Activated T-helper 17 cell treated with anti-CD3 and anti-CD28 coated beads, Interleukin-2, amount 50 U/mL, for 72 hours (primary cell): ENCODE measurements at places on chromosomes 13 and 19.
A peak's percentile ranks its signal among the peaks of the same experiment; 100 is the strongest.

DNA sequence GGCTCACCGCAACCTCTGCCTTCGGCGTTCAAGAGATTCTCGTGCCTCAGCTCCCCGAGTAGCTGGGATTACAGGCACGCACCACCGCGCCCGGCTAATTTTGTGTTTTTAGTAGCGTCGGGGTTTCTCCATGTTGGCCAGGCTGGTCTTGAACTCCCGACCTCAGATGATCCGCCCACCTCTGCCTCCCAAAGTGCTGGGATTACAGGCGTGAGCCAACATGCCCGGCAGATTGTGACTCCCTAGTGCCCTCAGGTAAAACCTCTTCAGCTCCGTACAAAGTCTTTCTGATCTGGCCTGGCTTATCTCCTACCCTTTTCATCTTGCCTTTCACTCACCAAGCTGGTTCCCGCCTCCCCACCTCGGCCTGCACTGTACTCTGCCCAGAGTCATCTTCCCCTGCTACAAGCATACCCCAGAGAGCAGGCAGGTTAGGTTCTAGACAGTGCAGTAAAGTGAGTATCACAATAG lies 15.0 kb downstream of the BICRA start:
- ATAC-seq: no peak

- no peak for ATAC-seq
These were observed 27.5 kb downstream of the ZNF266 start for GRCh38 chr19:9407827-9408226.

DNA sequence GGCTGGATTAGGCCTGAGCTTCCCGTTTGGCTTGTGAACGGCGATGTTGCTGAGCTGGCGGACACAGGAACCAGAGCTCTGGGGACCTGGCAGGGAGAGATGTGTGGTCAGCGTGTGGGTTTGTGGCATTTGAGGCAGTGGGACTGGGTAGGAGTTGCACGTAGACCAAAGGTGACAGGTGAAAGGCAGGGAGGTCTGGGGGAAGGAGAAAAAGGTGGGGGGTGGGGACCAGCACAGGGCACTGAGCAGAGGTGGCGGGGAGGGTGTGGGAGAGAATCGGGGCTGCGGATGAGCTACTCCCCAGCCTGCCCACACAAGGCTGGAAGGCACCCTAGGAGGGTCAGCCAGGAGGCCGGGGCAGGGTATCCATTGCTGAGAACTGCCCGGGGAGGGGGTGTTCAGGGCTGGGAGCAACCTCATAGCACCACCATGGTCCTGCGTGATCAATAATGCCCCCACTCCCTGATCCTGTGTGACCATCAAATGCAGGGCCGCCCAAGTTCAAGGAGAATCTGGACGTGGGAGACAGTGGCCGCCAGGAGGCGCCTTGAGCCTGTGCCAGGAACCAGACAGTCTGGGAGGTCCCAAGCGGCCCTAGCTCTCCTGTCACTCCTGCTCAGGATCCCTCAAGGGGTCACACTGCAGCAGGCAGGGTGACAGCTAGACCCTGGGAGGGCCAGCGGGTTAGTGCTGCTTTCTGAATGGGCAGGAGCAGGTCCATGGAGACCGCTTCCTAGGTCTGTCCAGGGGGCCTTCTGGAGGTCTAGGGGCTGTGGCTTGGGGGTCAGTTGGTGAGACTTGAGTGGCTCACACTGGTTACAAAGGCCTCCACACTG lies 12.8 kb upstream of the SELENOW start:
- ATAC-seq: peak; percentile 65

GRCh38 chr19:8641908-8642547 lies 11.6 kb downstream of the NFILZ start:
- peak; percentile 57 for ATAC-seq

- no peak for ATAC-seq
These were observed 45.7 kb upstream of the TDRD3 start for GRCh38 chr13:60351326-60351725.

- no peak for ATAC-seq
These were observed 653.8 kb downstream of the PCDH9 start for GRCh38 chr13:66576381-66576780.

DNA sequence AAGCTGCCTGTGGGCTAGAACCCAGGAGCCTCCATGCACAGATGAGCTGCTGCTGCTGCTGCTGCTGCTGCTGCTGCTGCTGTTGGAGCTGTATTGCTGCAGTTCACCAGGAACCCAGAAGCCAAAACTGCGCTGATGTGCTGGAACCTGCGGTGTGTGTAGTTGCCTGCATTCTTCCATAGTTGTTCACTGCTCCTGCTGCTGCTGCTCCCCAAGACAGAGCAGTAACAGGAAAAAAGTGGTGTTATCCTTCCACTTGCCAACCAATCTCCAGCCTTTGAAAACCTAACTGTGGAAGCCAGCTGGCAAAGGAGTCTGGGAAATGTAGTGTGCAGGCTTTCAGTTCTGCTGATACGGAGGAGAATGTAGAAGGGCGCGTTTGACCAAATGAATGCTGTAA lies 37.9 kb downstream of the ARHGAP35 start:
- no peak for ATAC-seq

DNA sequence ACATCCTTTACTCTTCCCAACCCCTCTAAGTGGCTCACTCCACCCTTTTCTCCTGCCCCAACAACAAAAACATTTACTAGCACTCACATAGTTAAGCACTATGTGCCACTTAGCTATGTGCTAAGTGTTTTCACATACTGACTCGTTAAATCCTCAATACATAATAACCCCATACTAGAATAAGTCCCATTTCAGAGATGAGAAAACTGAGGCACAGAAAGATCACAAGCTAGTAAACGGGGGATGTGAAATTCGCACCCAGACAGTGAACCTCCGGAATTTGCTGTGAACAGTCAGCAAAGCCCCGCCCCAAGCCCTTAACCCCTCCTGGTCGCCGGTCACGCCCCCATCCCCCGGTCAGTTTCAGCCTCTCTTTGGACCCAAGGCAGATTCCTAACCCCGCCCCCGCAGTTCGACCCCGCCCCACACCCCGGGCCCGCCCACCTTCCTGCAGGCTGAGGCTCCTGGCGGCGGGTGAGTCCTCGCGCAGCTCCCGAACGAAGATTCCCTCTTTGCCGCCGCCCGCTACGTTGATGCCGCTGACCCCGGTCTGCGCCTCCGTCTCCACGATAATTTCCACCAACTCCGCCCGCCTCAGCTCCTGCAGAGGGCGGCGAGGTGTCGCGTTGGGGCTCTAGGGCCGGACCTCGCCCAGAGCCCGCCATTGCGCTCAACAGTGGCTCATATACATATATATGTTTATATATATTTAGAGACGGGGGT lies 9.8 kb downstream of the PRX start:
- peak; percentile 87 for ATAC-seq

- no peak for ATAC-seq
These were observed 2.1 kb upstream of the CNFN start for GRCh38 chr19:42392165-42392564.

DNA sequence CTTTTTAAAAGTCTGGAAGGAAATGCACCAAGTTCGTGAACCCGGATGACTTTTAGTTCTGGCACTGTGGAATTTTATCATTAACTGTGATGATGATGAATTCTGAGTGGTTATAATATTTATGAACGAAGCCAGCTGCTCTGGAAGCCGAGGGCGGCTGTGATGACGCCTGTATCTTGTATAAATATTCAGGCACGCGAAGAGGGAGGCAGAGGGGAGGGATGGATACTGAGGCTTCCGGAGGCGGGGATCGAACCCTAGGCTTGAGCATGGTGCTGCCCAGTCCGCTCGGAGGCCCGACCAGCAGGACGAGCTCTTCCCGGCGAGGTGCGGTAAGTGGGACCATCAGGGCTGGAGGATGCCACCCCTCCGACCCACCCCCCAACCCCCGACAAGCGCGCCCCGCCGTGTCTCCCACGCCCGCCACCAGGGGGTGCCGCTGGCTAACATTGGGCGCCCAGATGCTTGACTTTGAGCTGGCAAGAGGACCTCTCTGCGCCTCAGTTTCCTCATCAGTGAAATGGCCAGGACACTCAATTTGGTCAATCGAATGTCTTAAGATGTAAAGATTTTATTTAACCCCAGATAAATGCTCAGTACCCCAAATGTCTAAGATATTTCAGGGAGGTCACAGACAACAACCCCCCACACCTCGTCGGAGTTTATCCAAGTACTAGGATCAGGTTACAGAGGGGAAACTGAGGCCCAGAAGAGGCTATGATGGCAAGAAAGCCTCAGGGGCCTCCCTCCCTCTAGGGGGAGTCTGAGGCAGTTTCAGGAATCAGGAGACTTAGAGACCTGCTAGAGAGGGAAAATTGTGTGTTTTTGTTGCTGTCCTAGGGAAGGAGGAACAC lies 4.5 kb upstream of the RAB3A start:
- ATAC-seq: no peak

DNA sequence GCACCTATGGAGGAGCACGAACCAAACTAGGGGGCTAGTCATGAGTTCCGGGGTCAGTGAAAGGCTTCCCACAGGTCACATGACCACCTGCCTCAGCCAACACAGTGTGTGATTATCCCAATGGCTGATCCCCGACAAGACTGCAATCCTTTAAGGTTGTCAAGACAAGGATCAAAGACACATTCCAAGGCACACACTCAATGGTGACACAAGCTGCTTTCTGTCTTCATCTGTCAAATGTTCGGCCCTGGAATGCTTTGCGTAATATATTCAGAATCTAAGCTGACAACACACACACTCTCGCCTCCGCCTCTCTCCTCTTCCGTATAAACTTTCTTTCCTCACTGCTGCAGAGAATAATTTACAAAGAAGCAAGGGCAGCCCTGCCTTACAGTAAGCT lies 11.7 kb downstream of the RANBP3 start:
- ATAC-seq: no peak

DNA sequence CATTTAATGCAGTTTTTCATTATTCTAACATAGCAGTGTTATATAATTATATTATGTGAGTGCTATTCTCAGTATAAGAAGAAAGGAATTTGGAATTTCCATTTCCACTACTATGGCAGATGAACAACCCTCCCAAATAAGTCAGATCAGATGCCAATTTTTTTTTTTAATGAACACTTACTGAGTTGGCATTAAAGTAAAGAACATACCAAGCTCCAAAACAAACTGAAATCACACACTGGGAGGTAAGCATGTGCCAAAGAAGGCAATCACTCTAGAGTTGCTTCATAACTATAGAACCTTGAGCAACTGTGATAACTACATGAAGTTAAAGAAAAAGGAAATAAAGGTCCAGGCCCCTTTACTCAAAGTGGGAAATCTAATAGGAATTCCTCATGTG lies 90.3 kb downstream of the RNF17 start:
- no peak for ATAC-seq

- ATAC-seq: no peak
These were observed 5.8 kb downstream of the CRYL1 start for GRCh38 chr13:20519875-20520274.

DNA sequence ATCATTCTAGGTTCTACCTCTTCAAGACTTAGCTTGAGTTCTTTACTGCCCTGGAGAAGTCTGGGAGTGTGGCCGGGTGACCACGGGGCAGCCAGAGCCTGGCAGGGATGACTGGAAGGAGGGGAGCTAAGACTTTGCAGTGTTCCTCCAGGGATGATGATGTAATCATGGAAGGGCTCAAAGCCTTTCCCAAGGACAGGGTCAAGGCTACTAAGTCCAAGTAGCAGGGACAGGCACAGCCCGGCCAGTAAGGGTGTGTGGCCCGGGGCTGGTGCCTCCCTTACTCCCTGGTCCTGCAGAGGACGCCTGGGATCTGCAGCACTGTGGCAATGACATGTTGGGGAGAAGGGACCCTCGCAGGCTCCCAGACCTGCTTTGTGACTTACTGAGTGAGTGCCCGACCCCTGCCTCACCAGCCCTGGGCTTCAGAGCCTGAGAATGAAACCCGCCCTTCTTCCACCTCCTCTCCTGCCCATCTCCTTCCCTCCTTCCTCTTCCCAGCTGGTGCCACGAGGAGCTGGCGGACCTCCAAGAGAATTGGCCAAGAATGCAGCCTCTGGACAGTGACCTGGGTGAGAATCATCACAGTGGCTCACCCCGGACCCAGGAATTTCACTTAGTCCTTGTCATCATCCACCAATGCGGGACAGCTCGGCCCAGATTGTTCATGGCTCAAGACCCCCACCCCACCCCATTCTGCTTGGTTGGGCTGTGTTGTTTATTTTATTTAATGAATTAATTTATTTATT lies 15.6 kb upstream of the FBXO17 start:
- ATAC-seq: no peak

DNA sequence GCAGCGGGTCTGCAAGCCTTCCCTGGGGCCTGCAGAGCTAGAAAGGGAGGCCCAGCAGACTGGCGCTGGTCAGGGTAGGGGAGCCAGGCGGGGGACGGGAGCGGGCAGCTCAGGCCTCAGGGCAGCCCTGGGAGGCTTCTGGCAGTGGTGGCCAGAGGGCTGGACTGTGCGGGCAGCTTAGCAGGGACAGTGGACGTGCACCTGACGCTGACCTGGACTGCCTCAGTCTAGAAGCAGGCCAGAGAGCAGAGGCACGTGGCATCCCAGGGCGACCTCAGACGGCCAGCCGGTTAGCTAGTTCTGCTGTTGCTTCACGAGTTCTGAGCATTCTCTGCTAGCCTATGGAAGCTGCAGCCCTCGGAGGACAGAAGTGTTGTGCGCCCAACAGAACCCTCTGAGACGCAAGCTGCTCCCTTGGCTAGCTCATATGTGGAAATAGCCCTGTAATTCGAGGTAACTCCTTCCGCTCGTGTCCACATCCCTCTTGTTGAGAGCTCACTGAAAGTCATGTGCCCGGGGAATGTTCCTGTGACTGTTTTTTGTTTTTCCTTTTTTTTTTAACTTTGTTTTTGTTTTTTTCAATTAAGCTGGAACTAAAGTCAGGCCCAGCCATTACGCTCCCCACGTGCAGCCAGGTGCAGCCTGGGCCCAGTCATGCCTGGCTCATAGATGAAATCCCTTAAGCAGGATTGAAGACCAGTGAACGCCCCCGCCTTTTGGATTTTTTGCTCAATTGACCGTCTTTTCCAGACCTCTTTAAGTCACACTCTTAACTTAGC lies 1.9 kb upstream of the FAM174C start:
- ATAC-seq: no peak

DNA sequence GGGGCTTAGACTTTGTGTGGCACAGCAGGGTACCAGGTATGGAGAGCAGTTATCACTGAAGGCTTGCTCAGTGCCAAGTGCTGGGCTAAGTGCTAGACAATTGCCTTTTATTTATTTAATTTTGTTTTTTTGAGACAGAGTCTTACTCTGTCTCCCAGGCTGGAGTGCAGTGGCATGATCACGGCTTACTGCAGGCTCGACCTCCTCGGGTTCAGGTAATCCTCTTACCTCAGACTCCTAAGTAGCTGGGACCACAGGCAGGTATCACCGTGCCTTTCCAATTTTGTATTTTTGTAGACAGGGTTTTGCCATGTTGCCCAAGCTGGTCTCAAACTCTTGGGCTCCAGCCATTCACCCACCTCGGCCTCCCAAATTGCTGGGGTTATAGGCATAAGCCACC lies 256.9 kb downstream of the ZNF536 start:
- ATAC-seq: no peak

GRCh38 chr19:48558018-48558684 lies 6.2 kb downstream of the SULT2B1 start:
- no peak for ATAC-seq

DNA sequence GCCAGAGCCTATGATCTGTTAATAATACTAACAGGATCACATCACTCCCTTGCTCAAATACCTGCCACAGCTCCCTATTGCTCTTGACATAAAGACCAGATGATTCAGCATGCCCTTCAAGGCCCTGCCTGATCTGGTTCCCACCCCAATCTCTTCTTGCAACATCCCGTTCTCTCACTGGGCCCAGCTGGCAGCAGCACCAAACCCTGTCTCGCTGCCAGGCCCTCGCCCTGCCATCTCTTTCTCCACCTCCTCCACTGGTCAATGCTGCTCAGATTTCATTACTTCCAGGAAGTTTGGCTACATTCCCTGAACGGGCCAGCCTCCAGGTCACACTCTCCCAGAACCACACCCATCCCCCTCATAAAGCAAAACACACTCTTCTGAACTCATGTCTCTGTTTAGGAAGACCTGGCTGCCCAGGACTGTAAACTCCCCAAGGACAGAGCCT lies 8.6 kb upstream of the BCAT2 start:
- ATAC-seq: no peak

- peak; percentile 9 for ATAC-seq
These were observed 5.5 kb downstream of the TPT1 start for GRCh38 chr13:45335397-45336024.
